ENCODE measurements at places on chromosomes 5 and 9.

DNA sequence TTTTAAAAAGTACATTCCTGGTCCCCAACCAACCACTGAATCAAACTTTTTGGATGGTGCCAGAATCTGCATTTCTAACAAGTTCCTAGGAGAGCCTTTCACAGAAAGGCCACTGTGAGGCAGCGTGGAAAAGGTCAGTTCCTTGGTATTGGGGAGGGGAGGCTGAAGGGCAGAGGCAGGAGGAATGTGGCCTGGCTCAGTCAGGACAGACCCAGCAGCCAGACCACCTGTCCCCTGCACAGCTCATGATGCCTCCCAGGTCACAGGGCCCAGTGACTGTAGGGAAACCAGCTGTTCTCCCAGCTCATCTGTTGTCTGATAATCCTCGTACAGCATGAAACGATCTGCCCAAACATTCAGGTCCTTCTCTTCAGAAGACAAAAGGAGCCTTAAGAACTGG, 132.9 kb downstream of the LHFPL2 start:
- DNase-seq: no peak

- no peak for DNase-seq
Observed at GRCh38 chr9:81052846-81053245, 636.5 kb downstream of the TLE1 start.

DNA sequence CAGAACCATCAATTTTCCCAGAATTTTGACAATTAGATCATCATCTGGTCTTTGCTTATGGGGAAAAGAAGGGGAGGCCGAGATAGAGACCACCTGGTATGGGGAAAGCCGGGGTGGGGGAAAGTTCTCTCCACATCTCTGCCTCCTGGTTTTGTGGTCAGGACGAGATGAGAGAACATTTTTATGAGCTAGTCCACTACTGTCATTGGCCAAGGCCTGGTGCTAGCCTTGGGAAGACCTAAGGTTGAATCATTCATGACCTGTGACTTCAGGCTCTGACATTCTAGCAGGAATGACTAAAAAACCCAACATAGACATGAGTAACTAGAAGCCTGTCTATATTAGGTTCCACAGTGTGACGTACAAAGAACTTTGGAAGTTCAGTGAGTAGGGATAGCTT, 135.2 kb downstream of the PTTG1 start:
- no peak for DNase-seq

GRCh38 chr5:170183816-170184687, 48.7 kb upstream of the C5orf58 start:
- DNase-seq: no peak

GRCh38 chr9:128068386-128069205, 564 bp downstream of the SLC25A25 start:
- DNase-seq: peak; percentile 10

- DNase-seq: no peak
Observed at GRCh38 chr9:137974746-137975526, 97.4 kb downstream of the CACNA1B start.

- DNase-seq: no peak
Observed at GRCh38 chr5:131109540-131110255, 55.4 kb downstream of the HINT1 start.

DNA sequence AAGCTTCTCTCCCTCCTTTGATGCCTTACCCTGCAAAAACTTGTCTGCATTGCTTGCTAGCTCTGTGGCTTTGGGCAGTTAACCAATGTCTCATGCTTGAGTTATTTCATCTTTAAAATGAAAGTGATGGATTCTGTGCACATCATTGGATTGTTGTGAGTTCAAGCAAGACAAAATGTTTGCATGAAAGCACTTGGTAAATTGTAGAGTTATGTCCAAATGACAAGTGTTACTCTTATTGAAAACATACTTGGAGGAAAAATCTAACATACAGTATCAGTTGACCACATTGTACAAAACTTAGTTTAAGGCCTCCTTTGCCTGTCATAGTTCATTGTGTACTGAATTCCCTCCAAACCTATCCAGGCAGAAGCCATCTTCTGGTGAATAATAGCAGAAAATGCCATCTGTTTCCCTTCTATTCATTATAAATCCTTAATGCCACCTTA, 30.0 kb downstream of the TGFBR1 start:
- DNase-seq: no peak

DNA sequence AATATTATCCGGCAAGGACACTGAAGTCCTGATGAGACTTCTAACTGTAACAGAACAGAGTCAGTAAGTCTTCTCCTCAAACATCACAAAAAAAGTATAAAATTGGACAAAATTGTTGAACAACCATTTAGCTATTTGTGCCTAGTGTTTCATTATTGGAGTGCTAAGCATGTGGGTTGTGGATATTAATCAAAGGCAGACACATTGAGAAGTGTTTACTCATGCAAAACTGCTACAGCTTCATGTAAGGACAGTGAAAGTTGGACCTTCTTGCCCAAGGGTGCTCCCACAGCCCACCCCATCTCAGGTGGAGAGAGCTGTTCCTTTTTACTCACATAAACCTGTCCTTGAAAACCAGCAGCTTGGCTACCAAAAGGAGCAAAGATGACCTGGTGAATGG, 355.1 kb upstream of the DAB2 start:
- no peak for DNase-seq

- no peak for DNase-seq
Observed at GRCh38 chr5:107500840-107501239, 169.9 kb downstream of the EFNA5 start.

DNA sequence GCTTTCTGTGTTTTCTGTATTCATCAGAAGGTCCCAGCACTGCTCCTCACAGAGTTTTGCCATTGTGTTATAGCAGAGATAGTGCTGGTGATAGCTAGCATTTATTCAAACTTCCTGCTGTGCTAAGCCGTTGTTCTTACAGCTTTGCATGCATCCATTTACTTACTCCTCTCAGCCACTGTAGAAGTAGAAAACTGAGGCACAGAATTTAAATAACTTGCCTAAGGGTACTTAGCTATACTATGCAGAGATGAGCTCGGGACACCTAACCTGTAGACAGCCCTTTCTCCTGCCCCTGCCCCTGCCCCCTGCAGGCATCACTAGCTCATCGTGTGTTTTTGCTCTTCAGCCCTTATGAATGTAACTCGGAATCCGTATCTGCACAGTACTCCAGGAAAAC, 227.6 kb downstream of the SAXO1 start:
- no peak for DNase-seq

- no peak for DNase-seq
Observed at GRCh38 chr5:75668445-75668844, 48.8 kb downstream of the POC5 start.

DNA sequence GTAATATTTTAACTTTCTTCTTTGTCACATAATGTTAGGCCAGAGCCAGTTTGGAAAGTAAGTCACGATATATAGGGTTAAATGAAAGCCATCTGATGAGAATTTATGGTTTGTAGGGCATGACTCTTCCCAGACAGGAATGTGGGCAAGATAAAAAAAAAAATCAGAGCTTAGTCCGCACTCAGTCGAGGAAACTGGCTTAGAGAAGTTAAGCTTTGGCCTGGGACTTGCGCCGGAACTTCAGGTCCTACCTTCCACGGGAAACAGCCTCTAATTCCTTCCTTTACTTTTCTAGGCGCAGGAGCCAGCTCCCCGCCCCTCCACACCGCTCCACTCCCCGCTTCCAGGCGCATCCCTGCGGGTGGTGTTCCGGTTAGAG, 475 bp downstream of the DDX31 start:
- no peak for DNase-seq

- DNase-seq: no peak
Observed at GRCh38 chr5:127925916-127926315, 157.7 kb upstream of the SLC12A2 start.

- DNase-seq: no peak
Observed at GRCh38 chr9:84519413-84519812, 150.1 kb upstream of the NTRK2 start.

GRCh38 chr5:52409835-52410234, 377.9 kb upstream of the ITGA1 start:
- DNase-seq: no peak

DNA sequence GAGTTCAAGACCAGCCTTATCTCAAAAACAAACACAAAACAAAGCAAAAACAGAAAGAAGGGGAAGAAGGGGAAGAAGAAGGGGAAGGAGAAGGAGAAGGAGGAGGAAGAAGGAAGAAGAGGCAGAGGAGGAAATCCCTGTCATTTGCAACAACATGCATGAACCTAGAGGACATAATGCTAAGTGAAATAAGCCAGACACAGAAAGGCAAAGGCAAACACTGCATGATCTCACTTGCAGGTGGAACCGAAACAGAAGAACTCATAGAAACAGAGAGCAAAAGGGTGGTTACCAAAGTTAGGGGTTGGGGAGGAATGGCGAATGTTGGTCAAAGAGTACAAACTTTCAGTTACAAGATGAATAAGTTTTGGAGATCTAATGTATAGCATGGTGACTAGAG, 135.4 kb downstream of the UGCG start:
- DNase-seq: no peak

DNA sequence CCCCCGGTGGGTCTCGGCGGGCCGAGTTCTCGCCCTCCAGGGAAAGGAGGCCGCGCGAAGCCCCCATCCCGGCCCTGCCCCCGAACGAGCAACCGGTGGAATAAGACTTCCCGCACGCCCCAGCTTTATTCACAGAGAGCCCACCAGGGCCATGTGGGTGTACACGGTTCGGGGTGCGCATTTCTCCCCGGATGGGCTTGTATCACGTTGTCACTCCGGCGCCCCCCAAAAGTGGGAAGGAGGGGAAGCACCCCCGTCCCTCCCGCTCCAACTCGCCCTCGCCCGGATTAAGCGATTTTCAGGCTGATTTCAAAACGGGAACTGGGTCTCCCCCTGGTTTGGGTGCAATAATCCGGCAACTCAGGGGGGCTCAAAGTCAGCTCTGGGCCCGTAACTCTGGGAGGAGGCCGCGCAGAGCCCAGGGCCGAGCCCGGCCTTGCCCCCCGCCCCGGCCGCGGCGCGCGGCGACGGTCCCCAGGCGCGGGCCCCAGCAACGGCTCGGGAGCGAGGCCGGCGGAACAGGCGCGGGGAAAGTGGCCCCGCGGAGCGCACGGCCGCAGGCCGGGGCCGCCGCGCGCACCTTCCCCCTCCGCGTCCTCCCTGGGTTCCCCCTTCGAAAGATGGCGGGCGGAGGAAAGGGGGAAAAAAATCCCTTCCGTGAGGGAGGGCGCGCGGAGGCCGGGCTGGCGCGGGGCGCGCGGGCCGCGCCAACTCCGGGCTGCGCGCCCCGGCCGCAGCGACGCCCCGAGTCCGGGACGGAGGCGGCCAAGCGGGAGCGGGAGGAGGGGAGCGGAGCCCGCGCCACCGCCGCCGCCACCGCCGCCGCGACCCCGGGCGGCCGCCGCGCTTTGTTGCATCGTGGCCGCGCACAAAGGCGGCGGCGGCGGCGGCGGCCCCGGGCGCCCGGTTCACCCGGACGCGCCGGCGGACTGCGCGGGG, 644 bp downstream of the BRD3 start:
- DNase-seq: no peak

DNA sequence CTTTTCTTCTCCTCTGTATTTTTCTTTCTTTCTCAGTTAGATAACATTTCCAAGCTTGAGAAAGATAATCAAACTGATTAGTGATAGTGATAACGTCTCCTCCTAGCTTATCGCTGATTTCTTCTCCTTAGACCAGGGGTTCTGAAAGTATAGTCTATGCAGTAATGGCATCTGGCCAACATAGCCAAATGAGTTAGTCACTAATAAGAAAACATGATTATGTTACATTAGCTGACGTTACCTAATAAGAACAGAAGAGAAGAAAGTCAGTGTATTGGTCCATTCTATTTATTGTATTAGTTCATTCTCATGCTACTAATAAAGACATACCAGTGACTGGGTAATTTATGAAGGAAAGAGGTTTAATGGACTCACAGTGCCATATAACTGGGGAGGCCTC, 111.2 kb downstream of the STRBP start:
- DNase-seq: no peak

- no peak for DNase-seq
Observed at GRCh38 chr9:126014726-126015125, 267.6 kb downstream of the PBX3 start.

DNA sequence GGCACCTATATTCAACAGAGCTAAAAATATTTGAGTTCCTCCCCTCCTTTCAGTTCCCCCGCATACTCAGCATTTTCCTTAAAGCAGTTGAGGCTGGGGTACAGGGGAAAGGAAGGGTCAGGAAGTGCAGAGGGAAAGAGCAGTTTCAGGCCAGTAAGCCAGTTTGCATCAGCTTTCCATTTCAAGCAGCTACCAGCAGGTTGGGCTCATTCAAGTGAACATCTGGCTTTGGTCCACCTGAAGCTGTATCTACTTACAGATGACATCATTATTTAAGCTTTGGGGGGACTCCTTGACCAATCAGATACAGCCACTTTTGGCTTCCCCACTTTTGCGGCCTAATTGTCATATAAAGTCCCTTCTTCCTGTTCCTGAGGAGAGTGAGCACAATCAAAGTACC, 8.2 kb upstream of the ACO1 start:
- no peak for DNase-seq

GRCh38 chr9:73118898-73119554, 32.6 kb upstream of the ANXA1 start:
- no peak for DNase-seq

- no peak for DNase-seq
Observed at GRCh38 chr9:97508852-97509251, 7.4 kb downstream of the TMOD1 start.

DNA sequence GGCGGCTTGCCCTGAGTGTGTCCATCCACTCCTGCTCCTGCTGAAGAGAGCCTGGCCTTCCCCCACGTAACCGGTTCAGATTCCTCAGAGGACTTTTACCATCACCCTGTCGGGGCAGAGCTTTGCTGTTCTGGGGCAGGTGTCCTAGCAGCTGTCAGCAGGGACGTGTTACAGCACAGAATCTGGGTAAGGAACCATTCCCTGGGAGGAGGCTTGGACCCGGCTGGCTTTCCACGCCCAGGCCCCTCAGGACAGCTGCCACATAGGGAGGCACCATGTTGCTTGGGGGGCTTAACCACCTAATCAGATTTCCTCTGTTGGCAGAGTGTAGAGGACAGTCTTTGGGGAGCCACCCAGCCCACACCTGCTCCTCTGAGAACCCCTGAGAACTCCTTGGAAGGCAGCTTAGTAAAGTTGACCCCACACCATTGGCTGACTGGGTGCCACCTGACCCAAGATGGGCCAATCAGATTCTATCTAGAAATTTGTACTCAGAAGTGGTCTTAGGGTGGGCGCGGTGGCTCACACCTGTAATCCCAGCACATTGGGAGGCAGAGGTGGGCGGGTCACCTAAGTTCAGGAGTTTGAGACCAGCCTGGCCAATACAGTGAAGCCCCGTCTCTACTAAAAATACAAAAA, 23.3 kb upstream of the EEIG1 start:
- no peak for DNase-seq

GRCh38 chr5:66757834-66758371, 161.7 kb downstream of the MAST4 start:
- DNase-seq: no peak

DNA sequence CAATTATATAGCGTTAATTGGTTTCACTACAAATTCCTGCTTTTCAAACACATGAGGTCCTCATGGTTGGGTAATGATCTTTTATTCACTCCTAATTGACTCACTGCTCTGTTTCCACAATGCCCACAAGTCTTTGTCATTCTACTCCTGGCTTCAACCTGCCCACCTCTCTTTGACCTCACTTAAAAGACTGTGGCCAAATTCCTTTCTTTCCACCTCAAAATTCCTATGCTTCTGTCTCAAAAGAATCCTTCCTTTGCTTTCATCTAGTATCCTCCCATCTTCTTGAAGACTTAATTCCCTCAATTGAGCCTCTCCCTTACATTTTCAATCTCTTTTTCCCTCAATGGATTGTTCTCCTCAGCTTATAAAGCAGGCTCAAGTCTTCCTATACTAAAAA, 4.9 kb downstream of the APBA1 start:
- no peak for DNase-seq

GRCh38 chr5:1753490-1753889, 46.1 kb downstream of the MRPL36 start:
- DNase-seq: no peak

- no peak for DNase-seq
Observed at GRCh38 chr9:120393386-120394057, 186.4 kb downstream of the CDK5RAP2 start.

All from stimulated activated CD8-positive, alpha-beta memory T cell treated with anti-CD3 and anti-CD28 coated beads, Interleukin-2, amount 100 ng/mL, for 1 hour (primary cell).